HFFc6 (cell line): ENCODE measurements at places on chromosomes 6 and 20.
A peak's percentile ranks its signal among the peaks of the same experiment; 100 is the strongest.

- DNase-seq: no peak
Observed at GRCh38 chr20:12072954-12073264, 155.2 kb downstream of the BTBD3 start.

- peak; percentile 39 for DNase-seq
Observed at GRCh38 chr20:44384423-44385027, 29.0 kb downstream of the HNF4A start.

DNA sequence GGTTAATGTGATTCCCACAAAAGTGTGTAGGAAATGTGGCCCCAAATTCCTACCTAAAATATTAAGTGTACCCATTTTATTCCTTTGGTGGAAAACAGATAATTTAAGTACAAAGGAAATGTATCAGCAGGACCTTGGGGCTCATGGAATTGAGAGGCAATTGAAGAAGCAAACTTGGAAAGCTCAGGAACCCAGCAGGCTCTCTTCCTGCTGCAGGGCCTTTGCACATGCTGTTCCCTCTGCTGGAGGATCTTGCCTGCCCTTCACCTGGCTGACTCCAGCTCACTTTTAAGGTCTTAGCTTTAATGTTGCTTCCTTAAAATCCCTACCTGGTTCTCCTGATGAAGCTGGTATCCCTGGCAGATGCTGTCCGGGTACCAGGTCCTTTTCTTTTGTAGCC, 9.8 kb upstream of the BLCAP start:
- DNase-seq: no peak

GRCh38 chr6:128569732-128570679, 49.6 kb upstream of the PTPRK start:
- DNase-seq: peak; percentile 85

- no peak for DNase-seq
Observed at GRCh38 chr6:82958551-82958950, 107.1 kb downstream of the UBE3D start.

GRCh38 chr6:49966334-49966733, 2.4 kb upstream of the DEFB114 start:
- no peak for DNase-seq

GRCh38 chr6:156175971-156176421, 601.2 kb upstream of the ARID1B start:
- no peak for DNase-seq

GRCh38 chr20:18001131-18001921, 32.5 kb downstream of the MGME1 start:
- DNase-seq: peak; percentile 12

DNA sequence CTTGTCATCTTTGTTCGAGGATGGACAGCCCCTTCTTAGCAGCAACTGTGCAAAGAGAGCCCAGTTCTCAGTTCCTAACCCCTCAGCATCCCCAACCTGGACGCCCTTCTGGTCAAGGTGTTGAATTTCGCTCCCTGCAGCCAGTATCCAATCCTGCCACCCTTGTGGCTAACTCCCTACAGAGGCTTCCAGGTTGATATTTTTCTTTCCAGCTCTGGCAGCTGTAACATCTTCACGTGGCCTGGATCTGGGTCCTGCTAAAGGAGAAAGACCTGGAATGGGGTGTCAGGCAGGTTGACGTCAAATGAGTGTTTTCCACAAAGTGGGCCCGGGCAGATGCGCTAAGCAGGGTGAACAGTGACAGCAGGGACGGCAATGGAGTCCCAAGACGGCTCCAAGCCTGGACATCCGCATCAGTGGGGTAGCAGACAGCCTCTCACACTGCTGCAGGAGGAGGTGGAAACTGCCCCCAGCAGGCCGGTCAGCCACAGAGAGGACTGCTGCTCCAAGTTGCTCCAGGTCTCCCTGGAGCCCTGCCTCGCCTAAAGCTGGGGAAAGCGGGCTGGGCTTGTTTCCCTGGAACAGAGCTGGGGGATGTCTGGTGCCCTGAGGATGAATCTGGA, 1.0 kb upstream of the YTHDF1 start:
- DNase-seq: no peak

DNA sequence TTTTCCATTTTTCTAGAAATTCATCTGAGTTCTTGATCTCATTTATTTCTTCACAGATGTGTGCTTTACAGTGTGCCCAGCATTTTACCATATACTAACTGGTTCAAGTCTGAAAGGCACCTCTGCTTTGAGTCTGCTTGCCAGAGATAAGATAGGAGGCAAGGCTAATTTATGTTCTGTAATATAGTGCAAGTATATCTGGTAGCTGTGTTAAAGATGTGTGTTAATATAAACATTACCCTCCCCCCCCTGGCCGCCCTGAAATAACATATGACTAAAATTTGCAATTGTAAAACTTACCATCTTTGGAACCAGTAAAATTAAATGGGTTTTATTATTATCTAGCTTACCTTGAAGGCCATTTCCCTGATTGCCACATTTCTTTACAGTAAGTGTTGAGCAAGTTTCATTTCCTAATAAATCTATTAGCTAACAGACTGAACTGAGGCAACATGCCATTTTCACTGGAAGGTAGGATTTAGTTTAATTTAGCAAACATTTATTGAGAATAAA, 2.7 kb downstream of the FBXO9 start:
- no peak for DNase-seq

- no peak for DNase-seq
Observed at GRCh38 chr6:109631403-109631802, 59.6 kb downstream of the AK9 start.

DNA sequence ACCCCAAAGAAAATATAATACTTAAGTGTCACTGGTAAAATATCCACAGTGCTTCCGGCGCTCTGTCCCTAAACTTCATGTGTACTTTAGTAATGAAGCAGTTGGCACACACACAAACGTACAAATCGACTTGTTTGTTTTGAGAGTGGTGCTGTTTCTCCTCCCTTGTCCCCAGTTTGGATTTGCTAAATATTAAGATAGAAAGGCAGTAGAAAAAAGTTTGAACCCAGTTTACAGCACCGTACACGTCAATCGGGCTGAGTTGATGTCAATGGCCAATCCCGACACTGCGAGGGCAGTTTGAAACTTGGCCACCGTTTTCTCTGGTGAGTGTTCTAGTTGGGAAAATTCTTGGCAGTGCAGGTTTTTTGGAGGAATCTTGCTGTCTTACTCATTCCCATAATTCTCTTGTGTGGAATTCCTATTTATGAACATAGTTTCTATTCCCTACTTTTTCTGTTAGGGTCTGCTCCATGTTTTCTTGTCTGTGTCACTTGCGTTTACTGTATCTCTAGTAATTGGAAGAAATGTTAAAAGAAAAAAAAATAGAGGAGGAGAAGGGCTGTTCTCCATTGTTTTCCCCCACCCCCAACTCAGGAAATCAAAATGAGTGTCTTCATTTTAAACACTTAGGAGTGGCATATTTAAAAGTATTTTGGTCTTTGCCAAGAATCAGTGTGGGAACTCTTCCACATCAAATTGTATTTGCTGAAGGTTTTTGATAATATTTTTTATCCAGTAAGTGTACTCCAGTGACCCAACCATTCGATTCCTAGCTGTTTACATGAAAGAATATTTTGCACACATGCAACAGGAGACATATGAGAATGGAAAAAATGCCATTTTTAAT, 72.3 kb downstream of the OR2B2 start:
- DNase-seq: peak; percentile 82

- no peak for DNase-seq
Observed at GRCh38 chr6:22059946-22060345, 236.9 kb downstream of the PRL start.

DNA sequence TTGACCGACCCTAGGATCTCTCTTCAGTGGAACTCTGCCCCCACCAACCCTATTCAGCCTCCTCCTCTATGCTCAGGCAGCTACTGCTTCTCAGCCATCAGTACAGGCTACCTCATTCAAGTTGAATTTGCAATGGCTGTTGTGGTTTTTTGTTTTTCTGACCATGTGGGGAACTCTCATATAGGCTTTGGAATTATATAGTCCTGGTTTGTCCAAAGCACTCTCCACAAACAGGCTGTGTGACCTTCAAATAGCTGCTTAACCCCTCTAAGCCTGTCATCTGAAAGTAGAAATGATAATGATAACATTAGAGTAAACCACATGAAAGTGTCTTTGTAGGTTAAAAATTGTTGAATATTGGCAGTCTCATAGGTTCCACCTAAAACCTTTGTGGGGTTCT, 80.3 kb downstream of the UNC5CL start:
- DNase-seq: no peak

DNA sequence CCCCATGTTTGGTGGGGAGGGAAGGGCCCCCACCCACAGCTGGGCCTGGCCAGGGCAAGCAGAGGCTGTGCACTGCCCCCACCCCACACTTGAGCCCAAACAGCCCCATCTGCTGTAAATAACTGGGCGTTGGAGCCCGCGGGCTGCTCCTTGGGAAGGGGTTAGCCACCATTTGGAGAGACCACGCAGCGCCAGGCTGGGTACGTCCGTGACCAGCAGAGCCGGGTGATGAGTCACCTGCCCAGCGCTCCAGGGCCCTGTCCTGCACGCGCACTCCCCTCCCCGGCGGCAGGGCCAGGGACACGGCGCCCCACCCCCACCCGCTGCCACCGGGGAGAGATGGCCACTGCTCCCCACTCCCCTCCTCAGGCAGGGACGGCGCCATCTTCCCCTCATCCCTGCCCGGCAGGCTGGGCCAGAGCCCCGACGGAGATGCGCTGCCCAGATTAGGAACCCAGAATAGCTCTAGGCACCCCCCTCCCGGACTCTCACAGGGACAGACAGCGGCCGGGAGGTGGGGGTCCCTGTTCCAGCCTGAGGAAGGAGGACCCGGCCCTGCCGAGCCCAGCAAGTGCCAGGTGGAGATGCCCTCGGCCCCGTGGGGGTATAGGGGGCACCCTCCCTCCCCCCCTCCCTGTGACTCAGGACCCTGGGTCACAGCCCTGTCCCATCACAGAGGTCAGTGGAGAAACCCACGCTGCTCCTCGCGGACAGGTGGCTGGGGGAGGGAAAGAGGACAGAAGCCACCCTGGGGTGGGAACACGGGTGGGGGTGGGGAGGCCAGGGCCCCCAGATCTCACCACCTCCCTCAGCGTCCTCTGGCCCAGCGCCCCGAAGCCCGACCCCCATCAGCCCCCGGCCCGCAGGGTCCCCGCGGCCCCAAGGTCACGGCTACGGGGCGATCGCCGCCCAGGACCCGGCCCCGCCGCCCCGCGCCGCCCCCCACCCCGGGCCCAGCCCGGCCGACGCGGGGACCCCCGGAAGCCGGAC, 642 bp downstream of the EEF1A2 start:
- peak; percentile 12 for DNase-seq

- no peak for DNase-seq
Observed at GRCh38 chr6:51778666-51779065, 308.7 kb downstream of the PKHD1 start.
